ENCODE measurements at places on chromosomes 6 and 20.

DNA sequence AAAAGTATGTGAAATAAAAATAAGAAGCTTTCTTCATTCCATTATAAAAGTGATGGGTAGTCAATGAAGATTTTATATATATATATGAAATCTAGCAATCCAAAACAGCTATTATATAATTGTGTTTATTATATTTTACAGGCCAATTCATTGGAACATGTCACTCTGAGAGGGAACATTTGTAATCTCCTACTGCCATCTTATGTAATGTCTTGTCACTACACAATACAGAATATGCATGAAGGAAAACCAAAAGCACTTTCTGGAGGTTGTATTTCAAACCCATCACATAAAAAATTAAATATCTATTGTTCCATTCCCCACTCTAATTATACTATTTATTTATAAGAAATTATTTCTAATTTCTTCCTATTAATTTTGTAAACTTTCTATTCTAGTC lies 31.5 kb upstream of the IRAK1BP1 start:
- DNase-seq = peak; percentile 49

GRCh38 chr20:10761232-10761631 lies 87.4 kb upstream of the JAG1 start:
- DNase-seq = no peak

DNA sequence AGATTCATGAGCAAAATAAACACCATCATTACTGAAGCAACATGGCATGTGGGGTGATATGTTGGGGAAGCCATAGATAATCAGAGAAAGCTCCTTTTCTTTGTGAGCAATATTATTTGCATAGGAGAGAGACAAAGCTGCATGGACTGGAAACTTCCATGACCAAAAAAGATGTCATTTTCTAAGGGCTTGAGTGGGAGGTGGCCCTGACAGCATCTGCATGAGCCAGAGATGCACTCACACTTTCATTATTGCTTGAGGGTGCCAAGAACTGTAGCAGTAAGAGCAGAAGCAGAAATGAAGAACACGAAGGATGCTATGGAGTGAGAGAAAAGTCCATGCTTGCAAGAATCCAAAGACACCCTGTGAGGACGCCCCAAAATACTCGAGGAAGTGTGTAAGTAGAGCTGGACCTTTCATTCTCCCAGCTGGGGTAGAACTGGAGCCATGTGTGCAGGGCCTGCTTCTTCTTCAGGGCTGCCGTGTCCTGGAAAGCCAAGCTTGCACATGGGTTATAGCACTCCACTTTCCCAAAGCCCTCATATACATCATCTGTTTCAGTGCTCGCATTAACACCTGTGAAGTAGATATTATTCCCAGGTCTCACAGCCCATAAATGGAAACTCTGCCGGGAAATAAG lies 851.2 kb downstream of the DHX35 start:
- DNase-seq = no peak

GRCh38 chr6:2940010-2940850 lies 31.1 kb downstream of the SERPINB6 start:
- DNase-seq = peak; percentile 48

DNA sequence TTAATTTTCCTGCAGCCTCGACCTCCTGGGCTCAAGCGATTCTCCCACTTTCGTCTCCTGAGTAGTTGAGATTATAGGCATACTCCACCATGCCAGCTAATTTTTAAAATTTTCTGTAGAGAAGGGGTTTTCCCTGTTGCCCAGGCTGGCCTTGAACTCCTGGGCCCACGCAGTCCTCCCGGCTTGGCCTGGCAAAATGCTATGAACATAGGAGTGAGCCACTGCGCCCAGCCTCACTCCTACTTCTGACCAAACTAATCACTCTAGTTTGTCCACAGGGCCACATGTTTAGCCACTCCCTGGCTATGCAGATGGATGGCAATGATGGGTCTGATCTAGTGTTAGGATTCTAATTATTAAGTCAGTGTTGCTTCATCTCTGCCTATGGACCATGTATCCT lies 31.9 kb upstream of the RPN2 start:
- DNase-seq = no peak

DNA sequence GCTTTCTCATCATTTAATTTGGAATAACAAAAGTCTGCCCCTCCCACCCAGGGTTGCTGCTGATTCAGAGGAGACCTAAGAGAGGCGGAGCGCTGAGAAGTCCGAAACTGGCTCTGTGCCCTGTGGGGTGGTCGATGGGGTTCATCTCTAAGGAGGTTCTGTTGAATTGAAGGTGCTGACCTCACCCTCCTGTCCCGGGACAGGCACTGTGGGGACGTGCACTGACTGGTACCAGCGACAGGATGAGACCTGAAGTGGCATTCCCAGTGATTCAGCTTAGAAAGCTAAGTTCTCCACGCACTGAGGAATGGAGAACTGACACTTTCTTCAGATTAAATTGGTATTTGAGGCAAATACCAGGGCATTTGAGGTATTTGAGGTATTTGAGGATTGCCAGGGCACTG lies 1.3 kb downstream of the GUCA1B start:
- no peak for DNase-seq

GRCh38 chr6:98835149-98836024 lies 1.0 kb downstream of the POU3F2 start:
- no peak for DNase-seq

GRCh38 chr20:5528719-5529256 lies 212.0 kb upstream of the PROKR2 start:
- peak; percentile 90 for DNase-seq
